ENCODE measurements at places on chromosomes 7 and 10. TPM values are rescaled to one million over a fixed set of nuclear protein-coding genes. Genes with fewer than 3 reads are reported as not detected.
A peak's percentile ranks its signal among the peaks of the same experiment; 100 is the strongest.

CYP3A7 gene
- polyA plus RNA-seq = 0.04 TPM

ACSM6 gene
- polyA plus RNA-seq = not detected

ARMS2 gene
- polyA plus RNA-seq = not detected

FAM25C gene
- polyA plus RNA-seq = not detected

STOX1 gene
- polyA plus RNA-seq = 0.99 TPM

BTBD16 gene
- not detected for polyA plus RNA-seq

AOC1 gene
- not detected for polyA plus RNA-seq

TDRD1 gene
- polyA plus RNA-seq = 0.48 TPM

BLNK gene
- 6.0 TPM for polyA plus RNA-seq

TIMM23B gene
- polyA plus RNA-seq = 11.7 TPM

ZNF775 gene
- polyA plus RNA-seq = 11.2 TPM

DMBT1 gene
- polyA plus RNA-seq = 0.03 TPM

SEPTIN14 gene
- polyA plus RNA-seq = not detected

GRCh38 chr10:98899018-98899417, 336.6 kb downstream of the HPSE2 start:
- DNase-seq = no peak

GRCh38 chr7:55128693-55129394, 110.0 kb downstream of the EGFR start:
- peak; percentile 51 for DNase-seq

DNA sequence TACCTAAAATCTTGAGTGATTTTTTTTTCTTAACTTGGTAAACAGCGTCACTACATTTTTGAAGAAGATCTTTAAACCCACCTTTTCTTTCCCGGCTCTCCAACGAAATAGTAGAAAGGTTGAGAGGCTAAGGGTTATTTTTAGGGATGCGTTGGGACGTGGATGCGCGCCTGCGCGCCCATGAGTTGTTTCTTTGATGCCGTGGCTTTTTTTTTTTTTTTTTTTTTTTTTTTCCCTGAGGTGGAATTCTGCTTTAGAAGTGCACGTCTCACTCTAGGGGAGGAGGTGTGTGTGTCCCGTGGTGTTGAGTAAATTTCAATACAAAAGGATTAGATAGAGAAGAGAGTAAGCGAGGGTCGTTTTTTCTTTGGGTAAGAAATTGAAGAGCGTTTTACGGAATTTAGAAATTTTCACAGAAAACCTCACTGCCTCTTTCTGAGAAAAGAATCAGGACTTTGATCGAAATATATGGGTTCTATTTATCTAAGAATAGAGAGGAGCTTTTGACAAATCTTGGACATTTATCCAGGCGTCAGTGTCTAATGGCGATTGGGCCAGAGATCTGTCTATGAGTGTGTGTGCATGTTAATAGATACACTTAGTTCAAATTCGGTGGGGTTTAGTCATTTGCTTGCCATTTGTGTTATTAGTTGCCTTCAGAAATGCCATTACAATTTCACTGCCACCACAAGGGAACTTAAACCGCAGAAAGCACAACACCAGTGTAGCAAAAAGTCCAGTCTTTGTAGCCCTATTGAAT, 1.2 kb upstream of the SP8 start:
- no peak for DNase-seq

GRCh38 chr10:60463746-60464145, 74.1 kb upstream of the ANK3 start:
- no peak for DNase-seq

- DNase-seq = no peak
These were observed 309.7 kb upstream of the NFE2L3 start for GRCh38 chr7:25842201-25842733.

GRCh38 chr7:23157679-23158078, 24.2 kb upstream of the NUP42 start:
- no peak for DNase-seq

DNA sequence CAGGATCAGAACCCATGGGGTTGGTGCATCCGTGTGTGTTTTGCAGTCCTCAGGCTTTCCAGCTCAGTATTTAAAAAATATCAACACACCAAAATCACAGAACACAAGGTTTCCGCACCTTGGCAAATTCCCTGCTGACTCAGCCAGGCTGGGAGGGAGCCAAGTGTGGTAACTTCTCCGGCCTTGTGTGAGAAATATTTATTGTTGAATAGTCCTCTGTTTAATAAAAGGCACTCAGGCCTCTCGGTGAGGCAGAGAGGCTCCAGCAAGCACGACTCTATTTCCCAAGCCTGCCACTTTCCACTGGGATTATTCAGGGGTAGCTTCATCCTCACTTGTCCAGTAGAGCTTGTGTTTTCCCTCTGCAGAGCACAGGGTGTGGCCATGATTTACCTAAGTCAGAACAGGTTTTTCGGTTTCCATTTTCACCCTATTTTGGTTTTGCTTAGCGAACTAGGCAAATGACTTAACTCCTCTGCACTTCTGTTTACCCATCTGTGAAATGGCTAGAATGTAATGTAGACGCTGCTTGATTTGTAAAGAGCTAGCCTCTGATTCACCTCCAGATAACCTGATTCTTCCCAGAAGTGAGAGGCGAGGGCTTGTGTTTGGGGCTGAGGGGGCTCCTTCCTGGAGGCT, 13.0 kb upstream of the CHST15 start:
- DNase-seq = peak; percentile 94

- DNase-seq = no peak
These were observed 177.7 kb downstream of the CHCHD3 start for GRCh38 chr7:132904209-132904608.

GRCh38 chr10:110547139-110547761, 20.2 kb upstream of the SMC3 start:
- no peak for DNase-seq

DNA sequence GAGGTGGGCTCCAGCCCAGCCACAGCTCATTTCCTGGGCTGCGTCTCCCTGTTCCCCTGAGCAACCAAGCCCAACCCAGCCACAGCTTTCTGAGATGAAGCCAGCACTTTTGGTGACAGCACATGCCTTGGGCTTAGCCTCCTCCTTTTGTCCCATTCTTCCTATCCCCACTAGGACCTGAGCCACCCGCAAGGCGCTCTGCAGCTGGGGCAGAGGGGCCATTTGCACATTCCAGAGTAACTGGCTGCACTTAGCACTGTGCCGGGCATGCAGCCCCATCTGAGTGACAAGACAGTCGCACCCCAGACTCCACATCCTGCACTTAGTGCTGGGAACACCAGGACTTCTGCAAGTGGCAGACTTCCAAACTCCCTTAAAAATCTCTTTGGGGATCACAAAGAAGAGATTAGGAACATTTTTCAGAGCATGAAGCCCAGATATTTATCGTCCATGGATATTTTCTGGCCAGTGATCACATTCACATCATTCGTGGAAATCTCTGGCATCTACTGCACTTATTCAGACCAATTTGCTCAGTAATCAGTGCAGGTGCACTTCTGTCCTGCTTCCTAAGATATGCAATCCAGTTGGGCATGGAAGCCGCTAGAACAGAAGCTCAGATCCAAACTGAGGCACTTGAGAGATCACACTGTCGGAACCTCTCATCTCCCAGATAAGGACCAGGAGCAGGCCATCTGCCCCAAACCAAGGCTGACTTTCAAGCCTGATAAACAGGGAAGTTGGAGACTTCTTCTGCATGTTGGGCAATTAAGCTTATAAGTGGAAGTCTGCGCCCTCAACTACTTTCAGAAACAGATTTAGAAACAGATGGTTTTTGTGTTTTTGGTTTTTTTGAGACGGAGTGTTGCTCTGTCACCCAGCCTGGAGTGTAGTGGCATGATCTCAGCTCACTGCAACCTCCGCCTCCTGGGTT, 26.4 kb downstream of the CHST15 start:
- DNase-seq = no peak

DNA sequence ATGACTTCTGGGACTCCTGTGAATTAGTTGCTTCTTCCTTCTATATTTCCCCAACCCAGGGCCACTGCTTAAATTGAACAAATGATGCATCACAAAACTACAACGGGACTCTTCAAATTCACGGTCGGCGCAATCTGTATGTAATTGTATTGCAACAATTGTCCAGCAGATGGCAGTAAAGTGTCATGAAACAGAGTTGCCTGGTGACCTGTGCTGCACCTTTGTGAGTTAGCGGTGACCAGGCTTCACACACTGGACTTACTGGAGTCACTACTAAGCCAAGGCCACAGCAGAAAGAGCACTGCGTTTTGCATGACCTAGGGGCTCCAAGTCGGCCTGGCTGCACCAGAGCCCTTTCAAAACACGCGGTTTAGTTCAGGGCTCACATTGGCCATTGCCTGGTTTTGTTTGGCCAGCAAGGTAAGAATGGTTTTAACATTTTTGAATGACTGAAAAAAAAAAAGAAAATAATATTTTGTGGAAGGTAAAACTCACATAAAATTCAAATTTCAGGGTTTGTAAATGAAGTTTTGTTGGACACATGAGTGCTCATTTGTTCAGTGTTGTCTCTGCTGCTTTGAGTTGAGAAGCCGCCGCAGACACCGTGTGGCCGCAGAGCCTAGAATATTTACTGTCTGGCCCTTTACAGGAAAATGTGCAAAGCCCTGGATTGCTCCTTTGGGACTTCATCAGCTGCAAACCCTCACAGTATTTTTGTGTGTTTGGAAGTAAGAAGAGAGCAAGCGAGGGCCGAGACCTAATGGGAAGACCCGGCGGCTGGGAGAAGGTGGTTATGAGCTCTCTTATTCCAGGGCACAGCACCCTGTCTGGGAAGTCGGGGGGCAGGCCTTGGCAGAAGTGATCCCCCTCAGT, 23.2 kb upstream of the ZNF32 start:
- peak; percentile 51 for DNase-seq

- DNase-seq = no peak
These were observed 114.8 kb downstream of the WDFY4 start for GRCh38 chr10:48799341-48800006.

DNA sequence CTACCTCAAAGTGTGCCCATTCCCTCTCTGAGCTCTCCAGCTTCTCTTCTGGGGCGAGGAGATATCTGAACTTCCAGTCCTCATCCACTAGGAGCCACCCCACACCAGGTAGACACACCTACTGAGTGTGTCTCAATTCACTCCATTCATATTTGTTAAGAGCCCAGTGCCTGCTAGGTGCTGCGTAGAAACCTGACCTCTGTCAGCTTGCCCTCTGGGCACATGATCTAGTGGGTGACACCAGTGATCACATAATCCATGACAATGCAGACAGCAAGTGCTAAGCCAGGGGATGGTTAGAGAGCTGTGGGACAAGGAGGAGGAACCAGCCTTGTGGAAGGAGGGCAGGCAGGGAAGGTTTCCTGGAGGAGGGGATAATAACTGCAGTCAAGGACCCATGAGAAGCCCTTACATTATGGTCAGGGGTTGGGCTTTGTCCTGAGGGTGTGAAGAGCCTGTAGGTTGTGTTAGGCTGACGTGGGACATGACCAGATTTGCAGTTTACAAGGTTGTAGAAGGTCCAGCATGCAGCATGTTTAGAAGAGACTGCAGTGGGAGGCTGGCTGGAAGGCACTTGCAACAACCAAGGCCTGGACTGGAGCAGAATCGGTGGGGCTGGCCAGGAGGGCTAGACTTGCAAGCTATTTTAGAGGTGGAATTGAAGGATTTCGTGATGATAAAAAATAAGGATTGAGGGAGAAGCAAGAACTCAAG, 81.8 kb downstream of the COL13A1 start:
- no peak for DNase-seq

- no peak for DNase-seq
These were observed 24.4 kb upstream of the ASAH2 start for GRCh38 chr10:50275650-50276235.

- no peak for DNase-seq
These were observed 413.1 kb downstream of the TCERG1L start for GRCh38 chr10:130898381-130898780.

- DNase-seq = no peak
These were observed 69.8 kb downstream of the C10orf143 start for GRCh38 chr10:130040817-130041330.

DNA sequence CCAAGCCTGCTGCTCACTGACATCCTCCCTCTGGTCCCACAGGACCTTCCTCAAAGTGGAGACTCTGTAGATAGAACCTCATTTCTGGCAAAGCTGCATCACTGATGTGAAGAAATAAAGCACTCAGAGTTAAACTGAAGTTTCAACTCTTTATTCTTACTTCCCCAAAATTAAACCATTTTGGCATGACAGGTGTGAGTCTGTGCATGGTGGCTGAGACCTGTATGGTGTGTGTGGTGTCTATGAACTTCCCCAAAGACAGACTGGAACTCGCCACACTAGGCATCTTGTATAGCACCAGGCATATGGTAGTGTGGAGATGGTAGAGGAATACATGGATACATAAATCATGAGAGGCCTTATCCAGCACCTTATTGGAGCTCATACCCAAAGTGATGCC, 6.6 kb upstream of the WDFY4 start:
- no peak for DNase-seq

- no peak for DNase-seq
These were observed 4.4 kb downstream of the PLAU start for GRCh38 chr10:73915206-73915851.

DNA sequence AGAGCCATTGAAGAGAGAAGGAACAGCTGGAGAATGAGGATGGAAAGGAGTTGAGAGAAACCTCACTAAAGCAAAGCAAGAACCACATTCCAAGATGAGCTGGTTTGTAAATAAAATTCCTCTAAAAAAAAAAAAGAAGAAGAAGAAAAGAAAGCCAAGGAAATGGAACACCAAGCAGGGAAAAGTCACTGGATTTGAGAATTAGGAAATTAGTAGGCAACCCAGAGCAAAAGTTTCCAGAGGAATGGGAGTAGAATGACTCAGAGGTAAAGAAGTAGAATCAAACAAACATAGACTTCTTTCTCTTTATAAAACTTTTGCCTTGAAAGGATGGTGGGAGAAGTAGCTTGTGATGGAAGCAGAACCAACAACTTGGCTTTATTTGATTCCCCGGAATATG, 3.9 kb downstream of the CH25H start:
- DNase-seq = no peak

DNA sequence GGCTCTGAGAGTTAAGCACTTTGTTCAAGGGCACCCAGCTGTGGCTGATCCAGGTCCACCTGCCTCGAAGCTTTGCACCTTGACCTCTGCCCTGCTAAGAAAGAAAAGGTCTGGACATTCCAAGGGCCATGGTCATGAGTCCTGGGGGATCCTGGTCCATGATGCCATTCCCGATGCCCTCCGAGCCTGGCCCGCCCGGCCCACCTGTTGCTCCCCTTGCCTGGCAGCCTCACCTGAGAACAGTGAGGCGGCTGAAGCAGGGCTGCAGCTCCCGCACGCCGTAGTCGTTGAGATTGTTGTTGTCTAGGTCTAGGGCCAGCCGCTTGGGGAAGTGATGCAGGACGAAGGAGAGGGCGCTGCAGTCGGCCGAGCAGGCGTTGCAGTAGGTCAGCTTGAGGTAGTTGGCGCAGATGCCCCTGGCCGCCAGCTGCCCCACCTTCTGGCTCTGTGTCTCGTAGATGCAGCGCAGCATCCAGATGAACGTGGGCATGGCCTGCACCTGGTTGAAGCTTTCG, 27.5 kb downstream of the NOD1 start:
- no peak for DNase-seq

DNA sequence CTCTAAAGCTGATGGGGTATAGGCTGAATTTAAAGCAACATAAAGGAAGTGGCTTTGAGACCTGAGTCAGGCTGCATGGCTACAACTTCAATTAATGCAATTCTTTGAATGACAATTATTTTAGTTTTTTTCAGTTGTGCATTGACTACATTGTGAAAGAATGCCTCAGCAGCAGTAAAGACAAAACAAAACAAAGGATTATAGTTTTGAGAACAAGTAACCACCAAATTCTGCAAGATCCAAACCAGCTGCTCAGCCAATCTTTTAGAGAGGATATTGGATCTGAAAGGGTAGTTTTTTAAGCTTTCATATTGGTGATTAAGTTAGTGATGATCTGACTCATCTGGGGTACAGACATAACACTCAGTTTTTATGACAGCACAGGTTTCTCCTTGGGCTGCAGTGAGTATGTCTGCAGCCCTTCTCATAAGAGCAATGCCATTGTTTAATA, 40.6 kb upstream of the ABCA13 start:
- DNase-seq = no peak

All from ovary (tissue), 10 donors.